GF-D8 (cell line): ENCODE measurements at places on chromosomes 2 and 18.

- DNase-seq: no peak
Measured at GRCh38 chr2:60219536-60219935, 333.9 kb downstream of the BCL11A start.

DNA sequence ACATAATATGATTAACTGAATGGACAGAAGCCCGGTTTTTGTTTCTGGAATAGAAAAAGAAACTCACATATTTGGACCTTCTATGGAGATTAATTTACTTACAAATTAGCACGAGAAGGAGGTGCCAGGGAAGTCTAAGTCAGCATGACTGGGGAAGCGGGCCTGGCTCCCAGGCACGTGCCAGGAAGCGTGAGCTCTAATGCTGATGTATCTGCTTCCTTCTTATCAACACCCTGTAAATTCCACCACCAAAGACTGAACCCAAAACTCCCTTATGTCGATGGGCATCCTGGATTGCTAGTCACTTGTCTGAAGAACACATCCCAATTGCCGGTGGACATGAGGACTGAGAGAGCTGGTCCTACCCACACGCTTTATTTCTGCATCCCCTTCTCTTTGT, 134.5 kb downstream of the GALNT14 start:
- DNase-seq: no peak

- DNase-seq: peak; percentile 36
Measured at GRCh38 chr2:239500574-239501550, 100.0 kb upstream of the HDAC4 start.

GRCh38 chr2:124662946-124663644, 638.0 kb downstream of the CNTNAP5 start:
- DNase-seq: no peak

DNA sequence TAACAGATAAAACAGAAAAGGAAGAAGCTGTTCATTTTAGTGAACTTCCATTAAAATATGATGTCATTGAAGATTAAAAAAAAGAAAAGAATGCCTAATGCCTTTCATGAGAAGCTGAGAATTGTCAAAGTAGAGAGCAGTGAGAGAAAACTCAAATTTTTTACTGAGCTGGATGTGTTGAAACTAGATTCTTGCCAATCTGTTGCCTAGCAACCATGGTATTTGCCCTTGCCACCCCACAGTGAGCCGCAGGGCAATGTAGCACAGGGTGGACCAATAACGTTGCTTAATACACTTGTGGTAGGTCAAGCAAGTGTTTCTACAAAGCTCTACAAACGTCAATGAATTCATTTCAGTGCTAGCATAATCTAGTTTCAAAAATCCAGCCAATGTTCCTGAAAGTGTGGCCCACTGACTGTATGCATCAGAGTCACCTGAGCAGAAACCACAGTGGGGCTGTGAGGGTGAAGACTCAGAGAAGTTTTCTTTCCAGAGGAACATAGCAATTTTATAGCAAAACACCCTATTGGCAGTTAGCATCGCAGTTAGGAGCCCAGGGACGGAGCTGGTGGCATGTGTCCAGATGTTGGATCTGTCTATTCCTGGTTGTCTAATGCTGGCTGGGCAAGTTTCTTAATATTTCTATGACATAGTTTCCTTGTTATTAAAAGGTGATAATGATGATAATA, 132.2 kb downstream of the DOCK10 start:
- no peak for DNase-seq

DNA sequence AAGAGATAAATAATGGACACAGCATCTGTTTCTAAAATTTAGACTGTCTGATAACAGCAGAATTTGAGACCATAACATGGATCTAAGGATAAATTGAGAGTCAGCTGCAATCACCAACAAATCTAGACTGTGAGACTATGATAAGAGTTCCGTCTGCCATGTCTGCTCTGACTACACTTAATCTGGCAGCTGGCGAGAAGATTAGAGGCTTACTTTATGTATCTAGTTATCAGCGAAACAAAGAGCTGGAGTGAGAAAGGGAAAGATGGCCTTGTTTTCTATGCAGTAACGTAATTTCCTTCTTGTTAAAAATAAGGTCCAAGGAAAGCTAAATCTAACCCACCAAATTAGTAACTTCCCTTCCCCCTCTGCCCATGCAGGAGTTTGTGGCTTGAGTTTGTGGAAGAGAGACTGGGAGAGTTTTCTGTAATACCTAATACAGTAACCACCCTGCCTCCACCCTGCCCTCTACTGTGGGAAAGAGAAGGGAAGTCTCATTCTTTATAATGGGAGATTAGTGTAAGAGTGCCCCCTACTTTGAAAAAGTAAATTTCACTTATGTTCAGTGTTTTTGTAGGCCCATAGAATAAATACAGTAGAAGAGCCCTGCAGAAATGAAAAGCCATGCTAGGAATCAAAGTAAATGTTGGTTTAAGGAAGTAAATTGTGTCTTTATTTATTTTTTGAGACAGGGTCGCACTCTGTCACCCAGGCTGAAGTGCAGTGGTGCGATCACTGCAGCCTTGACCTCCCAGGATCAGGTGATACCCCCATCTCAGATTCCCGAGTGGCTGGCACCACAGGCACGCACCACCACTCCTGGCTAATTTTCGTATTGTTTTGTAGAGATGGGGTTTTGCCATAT, 27.5 kb downstream of the EML4 start:
- DNase-seq: peak; percentile 66

- DNase-seq: no peak
Measured at GRCh38 chr2:234273887-234274584, 222.8 kb downstream of the ARL4C start.

DNA sequence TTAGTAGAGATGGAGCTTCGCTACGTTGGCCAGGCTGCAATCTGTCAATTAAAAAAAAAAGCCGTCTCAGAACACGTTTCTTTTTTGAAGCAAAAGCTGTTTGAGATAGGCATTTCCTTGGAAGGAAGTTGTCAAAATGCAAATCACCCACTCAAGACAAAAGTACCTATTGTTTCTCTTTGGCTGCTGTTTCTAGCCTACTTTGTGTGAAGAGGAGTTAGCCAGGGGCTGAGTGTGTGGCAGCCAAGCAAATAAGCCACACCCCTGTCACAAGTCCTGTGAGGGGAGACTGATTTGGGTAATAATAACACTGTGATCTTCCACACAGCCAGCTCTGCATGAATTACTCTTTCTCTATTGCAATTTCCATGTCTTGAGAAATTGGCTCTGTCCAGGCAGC, 47.4 kb upstream of the CDCA7 start:
- DNase-seq: no peak

- no peak for DNase-seq
Measured at GRCh38 chr18:49617329-49617695, 55.5 kb downstream of the LIPG start.

DNA sequence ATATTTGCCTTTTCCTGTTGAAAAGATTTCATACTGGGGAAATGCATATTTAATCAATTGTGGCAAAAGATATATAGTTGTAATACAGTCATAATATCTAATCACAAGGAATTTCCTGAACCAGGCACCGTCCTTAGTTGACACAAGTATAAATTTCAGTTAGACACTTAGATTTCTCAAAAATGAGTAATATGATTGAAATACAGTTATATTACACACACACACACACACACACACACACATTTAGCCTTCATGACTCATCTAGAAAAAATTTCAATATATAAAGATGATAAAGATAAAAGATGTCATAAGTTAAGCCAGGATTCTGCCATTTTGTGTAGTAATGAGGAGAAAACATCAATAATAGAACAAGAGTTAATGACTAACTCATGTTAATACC, 258.4 kb upstream of the ZNF804A start:
- DNase-seq: no peak

DNA sequence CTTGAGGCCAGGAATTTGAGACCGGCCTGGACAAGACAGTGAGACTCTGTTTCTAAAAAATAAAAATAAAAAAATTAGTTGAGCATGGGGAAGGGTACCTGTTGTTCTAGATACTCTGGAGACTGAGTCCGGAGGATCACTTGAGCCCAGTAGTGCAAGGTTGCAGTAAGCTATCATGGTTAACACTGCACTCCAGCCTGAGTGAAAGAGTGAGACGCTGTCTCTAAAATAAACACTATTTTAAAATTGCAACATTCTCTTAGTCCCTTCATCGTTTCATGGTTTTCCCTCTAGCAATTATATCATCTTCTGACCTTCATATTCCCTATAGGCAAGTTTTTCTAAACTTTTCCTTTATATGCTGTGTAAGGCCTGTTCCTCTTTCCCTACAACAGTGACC, 248.5 kb downstream of the VAPA start:
- DNase-seq: no peak

DNA sequence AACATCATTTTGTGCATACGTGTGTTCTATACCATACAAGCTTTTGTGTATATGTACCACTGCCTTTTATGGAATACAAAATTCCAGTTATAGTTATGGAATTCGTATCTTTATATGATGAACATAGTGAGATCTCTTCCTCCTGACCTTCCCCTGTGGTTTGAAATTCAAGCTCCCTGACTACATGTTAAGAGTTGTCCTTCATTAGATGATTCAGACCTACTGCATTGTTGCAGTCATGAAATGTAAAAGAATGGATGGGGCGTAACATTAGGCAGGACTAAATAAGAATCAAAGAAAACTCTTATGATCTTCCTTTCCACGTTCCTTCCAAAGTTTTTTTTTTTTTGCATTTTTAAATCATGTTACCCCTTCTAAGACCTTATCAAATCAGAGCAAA, 107.1 kb downstream of the UNC80 start:
- no peak for DNase-seq

DNA sequence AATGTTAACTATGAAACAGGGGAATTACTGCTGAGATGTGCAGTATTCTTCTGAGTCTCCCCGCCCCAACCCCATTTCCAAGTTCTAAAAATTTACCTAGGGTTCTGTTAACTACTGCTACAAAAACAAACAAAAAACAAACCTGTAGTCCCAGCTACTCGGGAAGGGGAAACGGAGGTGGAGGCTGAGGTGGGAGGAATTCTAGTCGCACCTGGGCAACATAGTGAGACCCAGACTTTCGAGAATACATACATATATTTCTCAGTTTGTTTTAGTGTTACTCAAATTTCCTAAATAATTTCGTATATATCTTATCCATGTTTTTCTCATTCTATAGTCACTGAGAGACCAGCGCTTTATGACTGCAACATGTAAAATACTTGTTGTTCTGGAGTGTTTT, 989 bp downstream of the STAM2 start:
- no peak for DNase-seq

DNA sequence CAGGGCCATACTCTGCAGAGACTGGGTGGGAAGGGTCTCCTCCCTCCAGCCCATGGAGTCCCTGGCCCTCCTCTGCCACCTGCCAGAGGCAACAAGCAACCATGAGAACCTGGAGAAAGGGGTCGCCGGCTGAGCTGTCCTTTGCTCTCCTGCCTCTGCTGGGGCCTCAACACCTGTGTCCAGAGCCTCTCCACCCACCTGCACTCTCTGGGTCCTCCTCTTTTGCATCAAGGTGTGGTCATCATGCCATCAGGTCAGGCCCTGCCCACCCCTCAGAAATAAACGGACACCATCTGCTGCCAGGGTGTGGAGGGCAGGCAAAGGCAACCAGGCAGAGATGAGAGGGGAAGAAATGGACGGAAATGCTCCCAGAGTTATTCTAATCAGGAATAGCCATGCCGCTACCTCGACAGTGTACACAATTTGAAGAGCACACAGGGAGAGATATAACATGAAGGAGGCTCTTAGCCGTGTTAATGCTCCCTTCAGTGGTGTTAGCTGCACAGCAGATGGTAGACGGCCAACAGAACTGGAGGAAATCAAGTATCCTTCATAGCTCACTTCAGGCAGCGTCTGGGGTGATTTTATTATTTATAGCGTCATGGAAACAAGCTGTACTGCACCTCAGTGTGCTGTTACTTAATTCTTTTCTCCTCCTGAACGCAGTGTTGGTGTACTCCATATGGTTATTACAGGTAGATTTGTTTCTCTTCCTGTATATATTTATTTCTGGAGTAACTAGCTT, 247.9 kb downstream of the TSN start:
- no peak for DNase-seq

- no peak for DNase-seq
Measured at GRCh38 chr18:78123926-78124797, 855.5 kb upstream of the SALL3 start.

- DNase-seq: no peak
Measured at GRCh38 chr2:213185147-213185822, 33.9 kb upstream of the IKZF2 start.

- DNase-seq: no peak
Measured at GRCh38 chr18:79195716-79196683, 126.8 kb downstream of the ATP9B start.

DNA sequence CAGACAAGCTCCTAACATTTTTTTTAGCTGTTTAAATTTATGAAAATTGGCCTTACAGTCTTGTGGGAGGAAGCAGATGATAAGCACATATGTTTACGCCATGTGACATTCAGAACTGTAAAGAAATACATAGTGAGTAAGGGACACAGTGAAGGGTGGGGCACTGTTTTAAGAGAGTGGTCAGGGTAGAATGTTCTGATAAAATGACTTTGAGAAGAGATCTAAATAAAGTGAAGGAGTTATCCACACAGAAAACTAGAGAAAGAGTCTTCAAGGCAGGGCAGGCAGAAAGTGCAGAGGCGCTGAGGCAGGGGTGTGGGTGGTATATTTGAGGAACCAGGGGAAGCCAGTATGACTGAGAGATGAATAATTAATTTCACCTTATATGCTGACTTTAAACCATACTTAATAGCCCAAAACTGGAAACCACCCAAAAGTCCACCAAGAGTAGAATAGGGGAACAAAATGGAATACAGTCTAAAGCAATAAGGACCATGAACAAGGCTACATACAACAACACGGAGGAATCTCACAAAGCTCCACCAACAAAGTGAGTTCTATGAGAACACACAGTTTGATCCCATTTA, 8.6 kb downstream of the MREG start:
- no peak for DNase-seq

GRCh38 chr2:190561094-190561493, 26.6 kb upstream of the NEMP2 start:
- no peak for DNase-seq

DNA sequence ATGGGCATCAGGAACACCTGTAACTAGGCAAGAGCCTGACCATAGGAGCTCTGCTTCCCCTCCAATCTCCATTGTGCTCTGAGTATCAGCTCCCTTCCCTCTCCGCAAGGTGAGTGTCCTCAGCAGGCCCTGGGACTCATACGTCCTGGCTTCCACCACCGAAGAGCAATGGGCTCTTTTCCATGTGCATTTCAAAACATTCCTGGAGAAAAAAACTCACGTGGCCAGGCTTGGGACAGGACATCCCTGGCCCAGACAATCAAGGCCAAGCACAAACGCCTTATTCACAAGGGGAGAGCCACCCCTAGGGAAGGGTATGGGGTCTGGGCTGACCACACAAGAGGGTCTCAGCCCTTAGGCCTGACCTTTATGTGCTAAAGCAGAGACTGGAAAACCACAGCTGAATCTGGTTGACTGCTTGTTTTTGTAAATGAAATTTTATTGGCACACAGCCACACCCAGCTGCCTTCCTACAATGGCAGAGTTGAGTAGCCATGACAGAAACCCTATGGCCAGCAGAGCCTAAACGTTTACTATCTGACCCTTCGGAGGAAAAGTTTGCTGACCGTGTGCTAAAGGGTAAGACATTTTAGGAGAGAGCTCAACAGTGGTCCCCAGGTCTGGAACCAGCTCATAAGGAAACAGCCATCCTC, 175.7 kb upstream of the ARL4C start:
- no peak for DNase-seq
